Stimulated activated CD4-positive, alpha-beta T cell treated with anti-CD3 and anti-CD28 coated beads, Interleukin-15, amount 100 ng/mL, for 48 hours (primary cell): ENCODE measurements at places on chromosomes 3 and 15.
A peak's percentile ranks its signal among the peaks of the same experiment; 100 is the strongest.

DNA sequence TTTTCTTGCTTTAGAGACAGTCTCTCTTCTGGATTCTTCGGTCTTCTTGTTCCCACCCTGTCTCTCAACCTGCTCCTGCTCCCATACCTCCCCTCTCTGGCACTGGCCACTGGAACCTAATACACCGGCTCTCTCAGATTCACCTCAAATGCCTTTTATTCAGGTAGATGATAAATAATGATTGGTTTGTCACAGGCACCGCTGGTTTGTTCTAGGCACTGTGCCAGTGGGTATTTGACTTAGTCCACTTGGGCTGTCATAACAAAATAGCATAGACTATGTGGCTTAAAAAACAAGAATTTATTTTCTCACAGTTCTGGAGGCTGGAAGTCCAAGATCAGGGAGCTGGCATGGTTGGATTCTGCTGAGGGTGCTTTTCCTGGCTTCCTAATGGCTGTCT is 278.2 kb upstream of the STT3B start:
- no peak for DNase-seq

GRCh38 chr15:95698230-95698629 is 632.3 kb upstream of the NR2F2 start:
- DNase-seq: no peak

- no peak for DNase-seq
Measured at GRCh38 chr3:30294241-30294667, 312.1 kb upstream of the TGFBR2 start.

GRCh38 chr3:45773072-45773471 is 23.3 kb downstream of the SLC6A20 start:
- no peak for DNase-seq

DNA sequence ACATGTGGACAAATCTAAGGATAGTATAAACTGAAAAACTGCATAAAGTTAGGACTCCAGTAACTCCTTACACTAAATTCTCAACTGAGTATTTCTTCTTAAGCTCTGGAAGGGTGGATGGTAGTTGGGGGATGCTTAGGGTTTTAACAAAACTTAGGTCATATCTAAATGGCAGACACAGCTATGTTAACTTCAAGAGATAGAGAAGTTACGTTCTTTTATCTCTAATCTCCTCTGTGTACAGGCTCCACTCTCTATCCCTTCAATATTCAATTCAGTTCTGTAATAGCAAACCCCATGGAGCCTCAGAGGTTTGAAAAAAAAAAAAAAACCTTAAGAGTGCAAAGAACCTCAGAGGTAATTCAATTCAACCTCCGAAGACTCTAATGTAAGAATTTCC is 3.1 kb downstream of the CMTM6 start:
- DNase-seq: no peak

- no peak for DNase-seq
Measured at GRCh38 chr3:183309276-183309675, 56.2 kb downstream of the B3GNT5 start.

GRCh38 chr3:30819067-30819798 is 75.2 kb downstream of the GADL1 start:
- DNase-seq: no peak

GRCh38 chr15:27757052-27757451 is 342.1 kb downstream of the OCA2 start:
- no peak for DNase-seq

GRCh38 chr3:62667714-62668113 is 207.5 kb downstream of the CADPS start:
- no peak for DNase-seq

DNA sequence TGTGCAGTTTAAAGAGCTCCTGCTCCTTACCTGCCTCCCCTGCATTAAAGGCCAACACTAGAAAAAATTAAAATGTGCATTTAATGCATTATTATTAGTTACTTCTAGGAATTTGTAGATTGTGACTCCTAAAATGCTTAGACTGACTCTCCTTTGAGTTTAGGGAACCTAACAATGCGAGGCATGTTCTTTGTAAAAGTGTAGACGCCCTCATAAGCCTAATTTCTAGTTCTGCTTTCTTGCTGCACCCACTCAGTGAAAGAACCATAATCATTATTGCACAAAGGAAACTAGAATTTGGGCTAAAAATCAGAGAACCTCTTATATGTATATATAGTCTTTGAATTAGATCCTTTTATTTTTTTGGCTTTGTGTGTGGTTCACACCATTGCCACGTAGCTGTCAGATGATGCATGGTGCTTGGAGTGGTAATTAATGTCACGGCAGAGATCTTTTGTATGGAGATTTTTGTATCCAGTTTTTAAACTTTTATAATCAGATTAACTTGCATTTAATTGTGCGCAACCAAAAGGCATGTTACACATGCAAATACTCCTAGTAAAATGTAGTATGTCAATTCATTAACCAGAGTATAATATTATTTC is 710 bp downstream of the ABHD10 start:
- no peak for DNase-seq

- no peak for DNase-seq
Measured at GRCh38 chr15:93179700-93180102, 90.7 kb upstream of the RGMA start.

DNA sequence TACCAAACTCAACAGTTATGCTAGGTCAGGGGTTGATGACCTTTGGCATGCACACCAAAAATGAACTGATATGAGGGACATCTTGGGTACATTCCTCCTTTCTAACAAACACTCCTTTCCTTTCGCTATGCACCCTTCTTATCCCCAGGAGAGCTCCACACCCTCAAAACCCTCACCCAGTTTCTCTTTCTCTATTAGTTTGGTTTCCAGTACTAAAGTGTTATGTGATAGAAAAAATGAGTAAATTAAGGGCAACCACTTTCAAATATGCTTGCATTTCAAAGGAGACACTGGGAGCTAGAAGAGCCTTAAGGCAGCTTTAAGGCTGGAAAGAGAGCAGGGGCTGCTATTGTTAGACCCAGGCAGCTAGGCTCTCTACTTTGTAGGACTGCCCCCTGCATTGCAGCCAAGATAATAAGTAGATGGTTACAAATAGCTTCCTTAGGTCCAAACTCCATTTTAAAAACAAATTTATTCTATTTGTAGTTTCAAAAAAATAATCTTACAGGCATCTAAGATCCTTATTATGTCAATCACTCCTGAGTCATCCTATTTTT is 244.3 kb downstream of the ZIC1 start:
- no peak for DNase-seq

GRCh38 chr3:125434582-125435011 is 59.5 kb upstream of the ZNF148 start:
- no peak for DNase-seq

GRCh38 chr3:46895204-46895660 is 17.7 kb downstream of the PTH1R start:
- peak; percentile 72 for DNase-seq

GRCh38 chr15:67924359-67924974 is 84.6 kb upstream of the RNU6-1 start:
- DNase-seq: no peak

DNA sequence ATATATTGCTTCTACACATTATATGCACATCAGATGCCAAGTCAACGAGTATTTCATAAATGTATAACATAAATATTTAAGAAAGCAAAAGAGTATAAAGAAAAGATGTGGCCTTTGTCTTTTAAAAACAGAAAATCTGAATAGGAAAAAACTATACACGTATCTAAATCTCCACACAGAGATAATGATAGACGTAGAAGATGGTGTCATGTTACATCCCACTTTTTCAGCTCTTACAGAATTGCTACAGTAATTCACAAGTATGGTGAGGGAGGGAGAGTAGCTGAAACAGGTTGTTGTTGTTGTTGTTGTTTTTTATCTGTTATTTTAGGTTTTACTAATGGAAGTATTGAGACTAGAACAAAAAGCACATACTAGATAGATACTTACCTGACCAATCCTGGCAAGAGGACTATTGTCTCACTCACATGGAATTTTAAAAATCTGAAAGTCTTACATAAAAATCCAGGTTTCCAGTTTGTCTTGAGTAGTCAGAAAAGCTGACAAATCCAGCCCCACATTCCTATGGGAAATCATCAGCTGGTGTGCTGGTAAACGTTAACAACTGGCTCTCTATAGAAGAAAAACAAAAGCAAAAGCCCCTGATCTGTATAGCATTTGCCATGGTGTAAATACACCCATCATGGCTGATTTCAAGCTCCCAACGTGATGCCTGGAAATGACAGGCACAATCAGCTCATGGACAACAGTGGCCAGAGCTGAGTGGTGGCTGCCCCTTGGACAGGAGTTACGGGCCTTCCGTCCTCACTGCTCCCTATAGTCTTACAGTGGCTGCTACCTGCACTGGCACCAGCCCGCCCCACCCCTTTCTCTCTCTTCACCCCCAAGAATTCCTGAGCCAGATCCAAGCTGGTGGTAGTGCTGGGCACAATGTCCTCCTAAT is 47.4 kb upstream of the VGLL4 start:
- DNase-seq: no peak

- DNase-seq: no peak
Measured at GRCh38 chr15:101615986-101616848, 36.0 kb downstream of the TM2D3 start.
